ENCODE measurements at places on chromosomes 3 and 15. TPM values are rescaled to one million over a fixed set of nuclear protein-coding genes. Genes with fewer than 3 reads are reported as not detected.

ARF4 gene
- 373 TPM for total RNA-seq

LIPC gene
- total RNA-seq = 0.43 TPM

PCCB gene
- total RNA-seq = 16.2 TPM

UBL7 gene
- total RNA-seq = 64.3 TPM

Measured in pericardium fibroblast (primary cell).